NCI-H1417 treated with DMSO at 0.1 percent for 48 hours (cell line): ENCODE measurements at places on chromosomes 7 and 10.

DNA sequence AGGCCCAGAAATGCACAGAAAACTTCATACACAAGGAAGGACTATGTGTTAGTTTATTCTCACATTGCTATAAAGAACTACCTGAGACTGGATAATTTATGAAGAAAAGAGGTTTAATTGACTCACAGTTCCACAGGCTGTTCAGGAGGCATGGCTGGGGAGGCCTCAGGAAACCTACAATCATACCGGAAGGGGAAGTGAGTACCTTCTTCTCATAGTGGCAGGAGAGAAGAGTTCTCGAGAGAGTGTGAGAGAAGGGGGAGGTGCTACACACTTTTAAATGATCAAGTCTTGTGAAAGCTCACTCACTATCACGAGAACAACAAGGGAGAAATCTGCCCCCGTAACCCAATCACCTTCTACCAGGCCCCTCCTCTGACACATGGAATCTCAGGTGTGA, 16.8 kb upstream of the RAMP3 start:
- no peak for DNase-seq

DNA sequence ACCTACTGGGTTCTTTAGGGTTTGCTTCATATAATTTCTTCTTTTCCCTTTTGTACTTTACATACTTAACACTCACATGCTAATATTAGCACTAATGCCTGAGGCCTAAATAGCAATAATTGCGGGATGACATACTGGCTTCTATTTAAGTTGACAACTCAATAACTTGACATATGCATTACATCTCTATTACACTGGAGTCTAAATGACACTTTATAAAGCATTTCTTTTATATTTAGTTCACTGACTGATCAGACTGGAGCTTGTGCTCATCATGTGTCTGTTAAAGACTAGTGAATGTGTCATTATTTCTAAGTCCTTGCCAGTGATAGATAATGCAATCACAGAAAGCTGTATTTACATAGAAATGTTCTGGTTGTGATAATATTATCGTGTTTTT, 472.1 kb upstream of the SEMA3A start:
- DNase-seq: peak; percentile 6

DNA sequence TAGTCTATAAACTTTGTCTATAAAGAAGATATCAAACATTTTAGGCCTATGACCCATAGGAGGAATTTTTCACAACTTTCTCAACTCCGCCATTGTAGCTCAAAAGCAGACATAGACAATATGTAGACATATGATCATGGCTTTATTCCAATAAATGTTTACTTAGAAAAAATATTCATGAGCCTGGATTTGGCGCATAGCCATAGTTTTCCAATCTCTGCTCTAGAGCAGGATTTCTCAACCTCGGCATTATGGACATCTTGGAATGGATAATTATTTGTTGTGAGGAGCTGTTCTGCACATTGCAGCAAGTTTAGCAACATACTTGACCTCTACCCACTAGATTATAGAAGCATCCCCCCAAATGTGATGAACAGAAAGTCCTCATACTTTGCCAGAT, 532.6 kb downstream of the ANKRD7 start:
- DNase-seq: no peak

- DNase-seq: no peak
Measured at GRCh38 chr7:157715071-157715937, 378.5 kb downstream of the DNAJB6 start.

DNA sequence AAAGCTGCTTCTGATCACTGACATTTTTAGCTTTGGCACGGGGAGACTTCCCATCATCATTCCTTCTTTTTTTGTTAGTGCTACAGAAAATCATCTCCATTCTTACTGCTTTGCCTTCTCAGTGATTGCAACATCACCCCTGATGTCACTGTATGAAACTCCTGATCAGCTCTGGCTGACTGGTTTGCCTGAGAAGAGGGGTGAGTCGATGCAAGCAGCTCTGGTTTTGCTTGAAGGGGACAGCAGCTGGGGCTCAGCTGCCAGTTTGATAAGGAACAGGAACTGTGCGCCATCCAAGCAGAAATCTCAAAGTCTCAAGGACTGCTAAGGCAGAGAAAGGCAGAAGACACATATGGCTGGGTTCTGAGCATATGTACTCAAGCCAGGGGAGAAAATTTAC, 808.5 kb upstream of the CELF2 start:
- DNase-seq: no peak

DNA sequence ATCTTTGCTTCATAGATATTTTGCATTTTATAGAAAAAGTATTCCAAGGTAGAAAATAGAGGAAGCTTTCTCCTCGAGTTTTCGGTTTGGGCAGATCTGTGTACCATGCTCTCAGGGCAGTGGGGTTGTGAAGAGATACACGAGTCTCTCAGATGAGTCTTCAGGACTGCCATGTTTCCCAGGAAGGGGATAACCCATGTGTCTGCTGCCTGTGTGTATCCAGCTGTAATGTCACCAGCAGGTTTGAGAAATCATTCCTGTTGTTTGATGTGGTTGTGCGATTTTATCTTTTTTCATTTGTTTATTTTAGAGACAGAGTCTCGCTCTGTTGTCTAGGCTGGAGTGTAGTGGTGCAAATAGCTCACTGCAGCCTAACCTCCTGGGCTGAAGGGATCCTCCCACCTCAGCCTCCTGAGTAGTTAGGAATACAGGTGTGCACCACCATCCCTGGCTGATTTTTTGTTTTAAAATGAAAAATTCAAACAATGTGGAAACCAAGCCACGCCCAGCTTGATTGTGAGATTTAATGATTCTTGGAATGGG, 48.9 kb downstream of the SNX10 start:
- no peak for DNase-seq

DNA sequence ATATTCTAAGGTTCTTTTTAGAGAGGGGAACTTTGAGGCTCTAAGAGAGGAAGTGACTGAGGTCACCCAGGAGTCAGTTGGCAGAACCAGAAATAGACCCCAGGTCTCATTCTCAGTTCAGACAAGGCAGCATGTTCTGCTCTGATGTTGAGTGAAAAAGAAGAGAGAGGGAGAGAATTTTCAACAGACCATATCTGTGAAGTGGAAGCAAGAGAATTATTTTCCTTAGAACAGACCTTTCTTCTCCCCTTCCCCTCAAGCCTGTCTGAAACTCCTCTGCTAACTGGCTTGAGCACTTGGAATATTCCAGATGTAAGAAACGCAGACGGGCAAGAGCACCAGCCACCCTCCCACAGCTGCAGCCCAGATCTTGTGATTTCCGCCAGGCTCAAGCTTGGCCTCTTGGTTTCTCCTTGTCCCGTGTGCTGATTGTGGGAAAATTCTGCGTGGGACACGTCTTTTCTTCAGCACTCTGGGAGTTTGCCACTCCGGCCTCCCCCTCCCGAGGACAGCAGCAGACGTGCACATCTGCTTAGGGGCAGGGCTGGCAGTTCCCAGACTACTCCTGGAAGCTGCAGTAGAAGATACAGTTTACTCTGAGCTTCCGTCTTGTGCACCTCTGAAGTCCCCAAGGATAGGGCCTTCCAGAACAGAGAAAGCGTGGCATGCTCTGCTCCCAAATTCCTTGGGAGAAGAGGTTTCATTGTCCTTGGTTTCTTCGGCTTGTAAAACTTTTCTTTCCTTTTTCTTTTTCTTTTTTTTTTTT, 22.7 kb upstream of the IKZF1 start:
- DNase-seq: no peak

DNA sequence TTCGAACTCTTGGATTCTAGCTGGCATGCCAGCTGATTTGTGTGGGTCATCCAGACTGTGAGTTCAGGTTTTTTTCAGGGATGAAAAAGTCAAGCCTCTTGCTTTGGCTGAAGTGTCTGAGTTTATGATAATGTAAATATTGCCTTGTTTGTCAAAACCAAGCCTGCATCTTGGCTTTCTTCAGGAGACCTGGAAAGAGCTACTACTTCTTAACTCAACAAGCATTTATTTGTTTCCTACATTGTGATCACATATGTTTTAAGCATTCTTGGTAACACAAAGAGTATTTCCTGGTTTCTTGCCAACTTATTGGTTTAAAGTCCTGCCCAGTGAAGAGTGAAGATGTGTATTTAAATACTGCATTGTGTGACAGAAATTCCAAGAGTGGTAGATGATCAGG, 407.1 kb downstream of the LRMDA start:
- no peak for DNase-seq

DNA sequence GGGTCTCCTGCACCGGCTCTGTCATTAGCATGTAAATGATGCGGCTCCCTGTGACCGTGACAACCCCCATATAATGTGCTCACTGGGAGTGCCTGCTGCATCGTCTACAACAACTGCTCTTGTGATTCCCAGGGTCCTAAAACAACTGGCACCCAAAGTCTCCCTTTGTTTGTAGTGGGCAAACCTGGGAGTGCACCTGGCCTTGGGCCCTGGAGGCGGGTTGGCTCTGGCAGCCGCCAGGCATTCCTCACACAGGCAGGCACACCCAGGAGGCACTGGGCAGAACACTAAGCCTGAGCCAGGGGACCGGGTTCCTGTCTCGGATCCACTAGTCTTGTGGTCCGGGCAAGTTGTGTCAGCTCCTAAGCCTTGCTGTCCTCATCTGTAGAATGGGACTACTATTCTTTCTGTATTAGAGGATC, 115.5 kb upstream of the GPR26 start:
- no peak for DNase-seq

GRCh38 chr10:113445736-113446135, 107.1 kb upstream of the HABP2 start:
- DNase-seq: no peak

DNA sequence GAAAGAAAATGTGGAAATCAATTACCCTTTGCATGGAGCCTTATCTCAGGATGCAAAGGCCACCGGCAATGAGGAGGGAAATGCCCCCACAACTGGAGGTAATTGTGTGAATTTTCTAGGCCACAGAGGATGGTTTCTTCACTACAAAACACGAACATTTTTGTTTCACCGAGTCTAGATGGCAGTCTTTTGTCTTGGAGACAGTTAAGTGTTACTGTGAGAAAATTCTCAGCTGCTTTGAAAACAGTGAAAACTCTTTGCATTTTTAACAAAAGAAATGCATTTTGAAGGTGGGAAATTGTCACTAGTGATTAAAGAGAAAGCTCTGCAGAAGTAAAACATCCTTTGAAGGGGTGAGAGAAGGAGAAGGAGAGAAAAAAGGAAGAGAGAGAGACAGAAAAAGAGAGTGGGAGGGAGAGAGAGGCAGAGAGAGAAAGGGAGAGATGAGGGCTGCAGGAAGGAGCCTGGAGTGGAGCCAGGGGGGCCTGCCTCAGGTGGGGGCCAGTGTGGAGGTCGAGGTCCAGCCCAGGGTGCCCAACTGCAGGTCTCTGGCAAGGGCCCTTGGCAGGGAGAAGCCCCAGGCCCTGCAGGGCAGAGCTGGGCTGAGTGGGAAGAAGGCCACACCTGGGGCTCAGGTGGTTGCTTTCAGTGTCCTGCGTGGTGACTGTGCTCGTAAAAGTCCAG, 261.4 kb downstream of the ADARB2 start:
- no peak for DNase-seq

DNA sequence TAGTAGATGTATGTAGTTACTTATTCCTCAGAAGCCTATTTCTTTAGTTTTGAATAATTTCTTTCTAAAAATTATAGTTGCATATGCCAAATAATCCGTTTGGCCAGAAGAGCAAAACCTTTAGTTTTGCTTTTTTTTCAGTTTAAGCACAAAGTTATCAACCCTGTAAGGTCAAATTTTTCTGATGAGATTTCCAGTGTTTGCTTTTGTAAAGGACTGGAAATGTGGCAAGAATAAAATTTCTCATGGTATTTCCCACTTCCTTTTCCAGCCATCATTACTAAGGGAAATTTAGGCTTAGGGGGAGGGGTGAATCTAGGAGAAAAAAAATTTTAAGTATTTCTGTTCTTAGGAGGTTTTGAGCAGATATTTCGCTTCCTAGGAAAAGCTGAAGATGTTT, 7.6 kb downstream of the CALD1 start:
- DNase-seq: no peak
